Esophagus mucosa (tissue), 1 donor: ENCODE measurements at places on chromosomes 7 and 10. TPM values are rescaled to one million over a fixed set of nuclear protein-coding genes. Genes with fewer than 3 reads are reported as not detected.

DNA sequence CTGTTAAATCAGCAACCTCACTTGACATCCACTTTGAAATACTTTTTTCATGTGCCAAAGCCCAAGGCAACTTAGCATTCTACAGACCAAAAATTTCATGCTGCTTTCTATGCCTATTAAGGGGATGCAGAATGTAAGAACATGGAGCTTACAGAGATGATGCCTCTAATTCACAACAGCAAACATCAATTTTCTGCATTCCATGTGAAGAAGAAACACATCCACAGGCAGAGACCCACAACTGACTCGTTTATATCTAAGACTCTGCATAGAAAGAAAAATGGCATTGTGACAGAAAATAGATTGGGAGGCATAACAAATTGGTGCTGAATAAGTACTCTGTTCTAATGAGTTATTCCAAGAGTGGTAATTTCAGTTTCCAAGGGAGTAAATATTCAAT is 107.6 kb downstream of the SGMS1 start:
- no peak for ATAC-seq

DNA sequence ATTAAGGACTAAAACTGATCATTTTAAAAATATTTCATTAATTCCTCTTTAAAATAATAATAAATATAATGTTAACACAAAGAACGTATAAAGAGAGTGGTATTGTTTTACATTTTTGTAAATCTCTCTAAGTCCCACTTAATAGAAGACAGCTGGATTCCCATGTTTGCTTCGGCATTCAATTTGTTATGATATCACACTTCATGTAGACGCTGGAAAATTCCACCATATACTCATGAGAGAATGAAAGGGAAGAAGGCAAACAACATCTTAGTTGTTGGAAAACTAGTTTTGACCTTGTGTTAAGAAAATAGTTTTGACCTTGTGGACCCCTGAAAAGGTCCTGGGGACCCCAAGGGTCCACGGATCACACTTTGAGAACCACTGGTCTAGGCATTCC is 85.3 kb upstream of the MGMT start:
- ATAC-seq: no peak

DNA sequence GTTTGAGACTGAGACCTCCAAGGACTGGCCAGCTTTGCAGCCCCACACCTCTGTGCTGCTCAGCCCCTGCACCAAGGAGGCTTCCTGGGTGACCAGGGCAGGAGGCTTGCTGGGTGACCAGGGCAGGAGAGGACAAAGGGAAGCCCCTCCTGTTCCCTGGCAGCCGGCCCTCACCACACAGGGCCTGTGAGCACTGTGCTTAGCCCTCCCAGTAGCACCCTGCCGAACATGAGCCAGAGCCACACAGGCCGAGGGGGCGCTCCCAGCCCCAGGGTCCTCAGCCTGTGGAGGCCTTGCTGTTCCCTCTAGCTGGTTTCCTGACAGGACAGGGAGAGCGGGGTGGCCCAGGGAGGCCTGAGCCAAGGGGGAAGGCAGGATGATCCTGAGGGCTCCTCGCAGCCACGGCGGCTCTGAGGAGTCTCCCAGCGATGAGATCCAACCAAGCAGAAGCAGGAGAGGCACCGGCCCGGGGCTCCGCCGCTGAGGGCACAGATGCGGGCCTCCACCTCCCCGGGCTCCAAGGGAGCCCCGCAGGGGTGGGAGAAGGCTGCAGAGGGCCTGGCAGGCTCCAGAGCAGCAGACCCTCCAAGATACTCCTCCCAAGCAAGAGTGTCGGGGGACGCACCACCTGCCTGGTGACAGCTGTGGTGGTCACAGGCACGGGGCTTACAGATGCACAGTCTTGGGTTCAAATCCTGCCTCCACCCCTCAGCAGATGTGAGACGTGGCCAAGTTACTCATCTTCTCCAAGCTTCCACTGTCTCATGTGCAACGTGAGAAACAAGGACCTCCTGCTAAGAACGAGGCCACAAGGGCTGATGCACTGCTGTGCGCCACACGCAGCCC is 22.5 kb downstream of the WDR86 start:
- no peak for ATAC-seq

DNA sequence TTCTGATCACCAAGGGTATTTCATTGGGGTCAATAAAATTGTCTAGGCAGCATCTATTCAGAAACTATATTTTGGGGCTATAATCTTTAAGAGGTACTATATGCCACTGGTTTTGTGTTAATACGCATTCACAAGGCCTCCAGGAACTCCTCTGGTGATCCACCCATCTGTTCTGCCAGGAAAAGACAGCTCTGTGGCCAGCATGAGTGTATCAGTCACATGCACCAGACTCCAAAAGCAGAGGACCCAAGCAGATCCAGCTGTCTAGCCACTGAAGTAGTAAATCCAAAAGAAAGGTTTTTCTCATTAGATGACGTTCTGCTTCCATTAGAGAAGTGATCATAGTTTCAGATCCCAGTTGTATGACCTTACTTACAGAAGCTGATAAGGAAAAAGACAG is 199.6 kb upstream of the CELF2 start:
- ATAC-seq: no peak

DNA sequence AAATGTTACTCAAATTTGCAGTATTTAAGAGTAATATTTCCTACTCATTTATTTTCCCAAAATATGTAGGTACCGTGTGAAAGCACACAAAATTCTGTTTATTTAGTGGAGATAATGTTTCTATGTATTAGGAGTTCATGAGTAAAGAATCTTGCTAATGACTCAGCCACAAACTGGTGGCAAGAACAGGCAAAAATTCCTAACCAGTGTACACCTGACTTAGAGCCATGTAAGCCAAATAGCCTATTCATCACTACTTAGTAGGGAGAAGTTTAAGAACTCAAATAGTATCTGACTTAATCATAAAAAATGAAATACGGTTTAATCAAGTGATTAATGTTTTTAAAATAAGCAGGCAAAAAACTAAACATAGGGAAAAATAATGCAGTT is 169.0 kb downstream of the SRPK2 start:
- peak; percentile 94 for ATAC-seq

GRCh38 chr7:28180031-28180363 is 598 bp downstream of the JAZF1 start:
- no peak for ATAC-seq

DNA sequence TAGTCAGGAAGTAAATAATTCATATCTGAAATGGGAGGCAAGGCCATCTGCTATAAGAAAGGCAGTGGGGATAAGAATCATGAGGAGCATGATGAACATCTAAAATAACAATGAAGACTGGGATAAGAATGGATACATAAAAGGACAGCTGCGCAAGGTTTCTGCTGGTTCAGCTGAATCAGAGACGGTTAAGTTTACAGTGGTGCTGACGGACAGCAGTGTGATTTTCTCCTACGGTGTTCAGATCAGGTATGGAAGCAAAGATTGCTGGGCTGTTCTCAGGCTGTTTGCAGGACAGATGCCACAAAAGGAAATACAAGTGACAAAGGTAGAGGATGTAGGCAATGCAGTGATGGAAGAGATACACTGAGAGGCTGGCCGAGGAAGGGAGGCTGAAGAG is 8.4 kb downstream of the CYCS start:
- no peak for ATAC-seq

DNA sequence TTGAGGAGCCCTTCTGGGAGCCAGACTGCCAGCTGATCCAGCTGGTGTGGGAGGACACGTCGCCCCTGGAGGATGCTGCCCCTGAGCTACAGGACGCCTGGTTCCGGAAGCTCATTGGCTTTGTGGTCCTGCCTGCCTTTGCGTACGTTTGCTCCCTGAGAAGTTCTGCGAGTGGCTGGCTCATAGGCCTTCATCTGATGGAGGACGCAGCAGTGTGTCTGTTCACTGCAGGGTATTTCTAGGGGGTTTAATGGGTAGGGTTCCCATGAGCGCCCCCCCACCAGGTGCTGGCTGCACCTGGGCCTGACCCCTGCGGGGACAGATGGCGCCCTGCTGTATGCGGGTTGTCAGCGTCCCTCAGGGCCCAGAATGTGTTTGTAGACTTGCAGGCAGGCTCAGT is 5.0 kb downstream of the PAOX start:
- no peak for ATAC-seq

DNA sequence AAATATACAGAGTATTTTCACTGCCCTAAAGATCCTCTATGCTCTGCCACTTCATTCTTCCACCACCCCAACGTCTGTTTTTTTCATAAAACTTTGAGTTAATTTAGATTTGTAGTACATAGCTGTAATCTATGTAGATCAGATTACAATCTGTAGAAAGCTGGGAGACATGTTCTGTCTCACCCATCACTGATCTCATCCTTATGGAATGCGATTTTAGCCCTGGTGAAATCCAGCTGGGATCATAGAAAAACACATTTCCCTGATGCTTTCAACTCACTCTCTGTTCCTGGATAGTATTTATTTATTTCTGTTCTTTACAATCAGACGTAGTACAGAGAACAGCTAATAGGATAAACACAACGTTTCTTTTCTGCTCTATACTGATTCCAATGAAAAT is 521.0 kb downstream of the KIF20B start:
- ATAC-seq: no peak

DNA sequence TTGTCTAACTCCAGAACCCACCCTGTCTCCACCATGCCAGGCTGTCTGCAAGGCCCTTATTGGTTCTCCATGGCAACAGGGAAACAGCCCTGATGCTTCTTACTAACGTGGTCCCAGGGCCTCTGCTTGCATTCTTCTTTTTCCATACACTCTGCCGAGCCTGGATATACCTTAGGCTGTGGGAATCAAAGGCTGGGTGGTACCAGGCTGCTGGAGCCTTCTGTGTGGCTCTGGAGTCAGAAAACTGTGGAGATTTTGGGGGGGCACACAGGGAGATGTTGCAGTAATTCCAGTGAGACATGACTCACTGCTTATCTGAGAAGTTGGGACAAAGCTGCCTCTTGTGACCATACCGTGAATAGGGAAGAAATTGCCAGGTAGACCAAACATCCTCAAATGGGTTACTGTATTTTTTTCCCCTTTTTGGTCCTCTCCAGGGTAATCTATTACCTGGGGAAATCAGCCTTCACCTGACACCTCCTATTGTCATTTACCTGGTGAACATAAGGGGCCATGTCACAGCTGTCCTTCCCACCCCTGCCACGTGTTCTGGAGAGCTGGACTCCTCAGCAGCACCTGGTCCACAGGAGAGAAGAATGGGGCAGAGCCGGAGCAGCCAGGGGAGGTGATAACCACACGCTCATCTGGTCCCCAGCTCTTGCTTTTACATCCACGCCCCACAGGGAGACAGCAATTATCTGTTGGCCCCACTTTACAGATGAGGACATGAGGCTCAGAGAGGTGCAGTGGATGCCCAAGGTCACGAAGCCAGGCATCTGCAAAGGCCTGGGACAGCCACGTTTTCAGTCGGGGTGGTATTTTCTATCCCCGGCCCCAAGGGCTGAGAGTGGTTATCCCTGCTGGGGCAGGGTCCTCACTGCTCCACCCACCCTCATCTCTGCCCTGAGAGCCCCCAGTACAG is 4.6 kb downstream of the CHST3 start:
- no peak for ATAC-seq

DNA sequence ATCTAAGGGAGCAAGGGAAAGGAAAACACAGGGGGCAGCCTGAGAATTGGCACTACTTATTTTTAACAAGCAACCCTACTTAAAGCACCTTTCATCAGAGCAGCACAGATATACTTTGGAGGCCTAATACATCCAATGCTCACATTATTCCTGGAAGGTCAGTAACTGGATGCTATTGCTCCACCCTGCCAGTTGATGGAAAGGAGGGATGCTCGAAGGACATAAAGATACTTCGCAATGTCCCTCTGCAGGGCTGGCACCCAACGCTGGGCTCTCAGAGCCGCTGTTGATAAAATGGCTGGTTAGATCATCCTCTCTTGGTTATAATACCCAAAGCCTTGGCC is 307.9 kb upstream of the AOAH start:
- no peak for ATAC-seq

DNA sequence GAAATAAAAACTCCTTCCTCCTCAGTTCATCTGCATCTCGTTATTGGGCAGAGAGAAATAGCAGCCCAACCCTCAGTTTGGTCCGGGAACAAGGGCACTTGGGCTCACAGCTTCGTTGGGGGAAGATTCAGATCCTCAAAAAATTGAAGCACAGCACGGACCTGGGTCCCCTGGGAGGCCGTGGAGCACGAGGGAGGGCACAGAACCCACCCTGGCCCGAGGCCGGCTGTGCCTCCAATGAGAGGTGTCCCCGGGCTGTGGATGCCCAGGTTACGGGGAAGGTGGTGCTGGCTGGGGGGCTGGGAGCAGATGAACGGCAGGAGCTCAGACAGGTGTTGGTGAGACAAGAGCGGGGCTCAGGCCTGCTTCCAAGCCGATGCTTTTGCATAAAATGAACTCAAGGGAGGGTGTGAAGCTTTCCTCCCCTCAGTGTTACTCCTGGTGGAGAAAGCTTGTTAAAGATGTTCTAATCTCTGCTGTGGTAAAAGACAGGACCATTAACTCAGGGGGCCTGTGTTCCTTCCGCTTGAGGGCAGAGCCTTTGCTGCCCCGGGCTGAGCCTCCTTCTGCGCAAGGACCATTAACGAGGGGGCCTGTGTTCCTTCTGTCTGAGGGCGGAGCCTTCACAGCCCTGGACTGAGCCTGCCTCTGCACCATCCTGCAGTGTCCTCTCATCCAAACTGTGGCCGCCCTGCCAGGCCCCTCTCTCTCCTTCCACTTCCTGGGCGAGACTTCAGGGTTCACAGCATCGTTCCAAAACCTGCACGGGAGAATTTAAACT is 302.2 kb downstream of the ADARB2 start:
- no peak for ATAC-seq

GRCh38 chr7:124489925-124490324 is 275.7 kb downstream of the GPR37 start:
- no peak for ATAC-seq

- ATAC-seq: no peak
These were observed 100.7 kb downstream of the ARL4A start for GRCh38 chr7:12788171-12788570.

The AGBL3 gene
- 0.84 TPM for total RNA-seq

The PTPN20 gene
- total RNA-seq: 1.8 TPM

The CALML3 gene
- 501 TPM for total RNA-seq

The WDR91 gene
- total RNA-seq: 28.8 TPM

The SGCE gene
- 1.2 TPM for total RNA-seq

The ANK3 gene
- 39.1 TPM for total RNA-seq

The AP3M1 gene
- total RNA-seq: 22.6 TPM

The LRRC4 gene
- 16.7 TPM for total RNA-seq

The ADAMTS14 gene
- total RNA-seq: 0.64 TPM

The RBP3 gene
- total RNA-seq: not detected
